ENCODE measurements at places on chromosomes 6 and 20.

GRCh38 chr6:6918216-6918983, 189.4 kb upstream of the RREB1 start:
- DNase-seq: no peak

- DNase-seq: no peak
Measured at GRCh38 chr6:88585276-88585692, 378.1 kb downstream of the RNGTT start.

DNA sequence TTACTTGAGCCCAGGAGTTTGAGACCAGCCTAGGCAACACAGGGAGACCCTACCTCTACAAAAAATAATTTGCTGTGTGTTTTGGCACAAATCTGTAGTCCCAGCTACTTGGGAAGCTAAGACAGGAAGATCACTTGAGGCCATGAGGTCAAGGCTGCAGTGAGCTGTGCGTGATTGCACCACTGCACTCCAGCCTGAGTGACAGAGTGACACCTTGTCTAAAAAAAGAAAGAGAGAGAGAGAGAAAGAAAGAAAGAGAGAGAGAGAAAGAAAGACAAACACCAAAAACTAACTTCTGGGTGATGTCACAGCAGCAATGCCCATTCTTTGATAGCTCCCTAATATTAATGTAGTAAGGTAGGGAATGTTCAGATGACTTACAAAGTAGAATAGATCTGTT, 20.4 kb downstream of the USP49 start:
- no peak for DNase-seq

GRCh38 chr6:46453741-46454316, 37.4 kb downstream of the RCAN2 start:
- no peak for DNase-seq

GRCh38 chr6:146388736-146389364, 154.8 kb upstream of the RAB32 start:
- DNase-seq: no peak

DNA sequence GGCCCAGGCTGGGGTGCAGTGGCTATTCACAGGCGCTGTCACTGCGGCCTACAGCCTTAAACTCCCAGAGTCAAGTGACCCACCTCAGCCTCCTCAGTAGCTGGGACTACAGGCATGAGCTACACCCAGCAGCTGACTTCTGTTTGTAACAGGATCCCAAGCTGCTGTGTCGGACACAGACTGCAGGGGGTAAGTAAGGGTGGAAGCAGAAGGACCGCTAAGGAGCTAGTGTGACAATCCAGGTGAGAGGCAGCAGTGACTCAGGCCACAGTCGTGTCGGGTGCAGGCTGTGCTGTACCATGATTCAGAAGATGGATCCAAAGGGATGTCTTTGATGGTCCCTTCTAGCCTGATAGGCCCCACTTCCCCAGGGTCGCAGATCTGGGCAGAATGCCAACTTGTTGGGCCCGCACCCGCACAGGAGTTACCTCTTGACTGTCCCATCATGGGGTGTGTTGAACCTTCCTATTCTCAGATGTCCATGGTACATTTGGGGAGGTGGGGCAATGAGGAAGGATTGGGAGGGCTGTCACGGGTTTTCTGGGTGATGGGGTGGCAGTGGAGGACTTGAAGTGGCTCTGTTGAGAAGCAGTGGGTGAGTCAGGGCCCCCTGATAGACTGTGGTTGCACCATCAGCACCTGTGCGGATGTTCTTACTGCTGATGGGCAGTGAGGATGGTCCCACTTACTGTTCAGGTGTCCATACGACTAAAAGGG, 25.3 kb downstream of the AAR2 start:
- no peak for DNase-seq

GRCh38 chr20:60123096-60123495, 164.9 kb downstream of the CDH26 start:
- DNase-seq: no peak

- no peak for DNase-seq
Measured at GRCh38 chr6:85078058-85078457, 313.7 kb upstream of the TBX18 start.

Measured in CD4-positive, alpha-beta T cell treated with Interleukin-21 for 1 hour (primary cell).